ENCODE measurements at places on chromosomes 6 and 20. TPM values are rescaled to one million over a fixed set of nuclear protein-coding genes. Genes with fewer than 3 reads are reported as not detected.

GRCh38 chr6:131027326-131027725 lies 35.7 kb downstream of the EPB41L2 start:
- no peak overlapping the region for H3K4me3 ChIP-seq
- no peaks in the 10 kb centered on the region for H3K36me3 ChIP-seq
- H3K4me1 ChIP-seq = peaks cover 4% of the 10 kb centered on the region

GRCh38 chr6:5566718-5567117 lies 305.4 kb downstream of the FARS2 start:
- H3K36me3 ChIP-seq = no peaks in the 10 kb centered on the region
- no peak overlapping the region for H3K27ac ChIP-seq
- H3K4me1 ChIP-seq = no peaks in the 10 kb centered on the region

- no peak overlapping the region for H3K27ac ChIP-seq
- H3K27me3 ChIP-seq = no peaks in the 10 kb centered on the region
- no peaks in the 10 kb centered on the region for H3K36me3 ChIP-seq
- no peak overlapping the region for H3K4me3 ChIP-seq
- DNase-seq = peak; percentile 14
These were observed 243.3 kb downstream of the ERMARD start for GRCh38 chr6:169994739-169995138.

- no peak for DNase-seq
- no peak overlapping the region for H3K27ac ChIP-seq
- H3K4me1 ChIP-seq = no peaks in the 10 kb centered on the region
- H3K27me3 ChIP-seq = no peaks in the 10 kb centered on the region
These were observed 92.1 kb downstream of the FOXC1 start for GRCh38 chr6:1701668-1702353.

GRCh38 chr6:6277413-6277812 lies 43.0 kb downstream of the F13A1 start:
- H3K4me1 ChIP-seq = no peaks in the 10 kb centered on the region
- no peak overlapping the region for H3K4me3 ChIP-seq
- H3K27ac ChIP-seq = no peak overlapping the region
- DNase-seq = no peak
- H3K36me3 ChIP-seq = no peaks in the 10 kb centered on the region

- H3K27ac ChIP-seq = no peak overlapping the region
- H3K36me3 ChIP-seq = no peaks in the 10 kb centered on the region
- no peak overlapping the region for H3K4me3 ChIP-seq
- H3K4me1 ChIP-seq = no peaks in the 10 kb centered on the region
- no peak for DNase-seq
These were observed 328.1 kb downstream of the ARHGAP18 start for GRCh38 chr6:129381885-129382284.

RNF182 gene
- 2.6 TPM for total RNA-seq

GMPR gene
- 25.6 TPM for total RNA-seq

Data from upper lobe of left lung (tissue), 6 donors.